ENCODE measurements at places on chromosomes 2 and 18.

GRCh38 chr2:85132834-85133637 is at the start of gene TCF7L1:
Gene TCF7L1 (plus strand): TSS chr2:85133392. CDS start chr2:85133685, 293 bp downstream.
- peak; percentile 88 for DNase-seq

- no peak for DNase-seq
Observed at GRCh38 chr2:195600778-195601177, 56.2 kb upstream of the SLC39A10 start.

- no peak for DNase-seq
Observed at GRCh38 chr2:101302016-101302415, 6.5 kb downstream of the RNF149 start.

GRCh38 chr2:218008060-218009040 is 5.6 kb upstream of the TNS1 start:
- no peak for DNase-seq

GRCh38 chr18:5890331-5891183 is 4.8 kb downstream of the TMEM200C start:
- DNase-seq = peak; percentile 62

DNA sequence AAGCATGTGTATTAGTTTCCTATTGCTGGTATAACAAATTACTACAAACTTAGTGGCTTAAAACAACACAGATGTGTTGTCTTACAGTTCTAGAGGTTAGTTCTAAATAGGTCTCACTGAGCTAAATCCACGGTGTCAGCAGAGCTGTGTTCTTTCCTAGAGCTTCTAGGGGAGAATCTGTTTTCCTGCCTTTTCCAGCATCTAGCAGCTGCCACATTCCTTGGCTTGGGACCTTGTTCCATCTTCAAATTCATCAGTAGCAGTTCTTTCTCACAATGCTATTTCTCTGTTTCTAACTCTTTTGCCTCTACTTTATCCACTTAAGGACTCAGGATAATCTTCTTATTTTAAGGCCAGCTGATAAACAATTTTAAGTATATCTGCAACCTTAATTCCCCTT is 32.2 kb upstream of the CREB1 start:
- no peak for DNase-seq

DNA sequence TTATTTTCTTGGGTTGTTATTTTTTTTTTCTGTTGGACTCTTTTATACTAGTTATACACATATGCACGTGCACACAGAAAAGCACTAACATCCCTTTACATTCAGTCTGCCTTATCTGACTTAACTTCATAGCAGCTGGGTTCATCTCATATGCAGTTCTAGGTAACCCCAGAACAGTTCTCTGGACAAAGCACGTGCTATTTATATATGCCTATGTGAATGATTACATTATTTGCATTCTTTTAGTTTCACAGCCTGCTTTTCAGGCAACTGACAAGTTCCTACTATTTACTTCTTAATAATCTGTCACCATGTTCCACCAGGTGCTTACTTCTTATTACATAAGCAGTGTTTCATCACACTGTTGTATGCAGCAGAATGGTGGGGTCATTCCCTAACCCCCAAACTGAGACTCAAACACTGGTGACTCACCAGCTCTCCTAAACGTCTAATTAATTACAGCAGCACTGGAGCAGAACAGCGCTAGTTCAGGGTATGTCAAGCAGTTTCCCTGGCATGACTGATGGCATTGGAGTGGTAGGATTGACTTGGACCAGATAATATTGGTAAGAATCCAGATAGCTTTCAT is 372.8 kb downstream of the CLIP4 start:
- DNase-seq = no peak

DNA sequence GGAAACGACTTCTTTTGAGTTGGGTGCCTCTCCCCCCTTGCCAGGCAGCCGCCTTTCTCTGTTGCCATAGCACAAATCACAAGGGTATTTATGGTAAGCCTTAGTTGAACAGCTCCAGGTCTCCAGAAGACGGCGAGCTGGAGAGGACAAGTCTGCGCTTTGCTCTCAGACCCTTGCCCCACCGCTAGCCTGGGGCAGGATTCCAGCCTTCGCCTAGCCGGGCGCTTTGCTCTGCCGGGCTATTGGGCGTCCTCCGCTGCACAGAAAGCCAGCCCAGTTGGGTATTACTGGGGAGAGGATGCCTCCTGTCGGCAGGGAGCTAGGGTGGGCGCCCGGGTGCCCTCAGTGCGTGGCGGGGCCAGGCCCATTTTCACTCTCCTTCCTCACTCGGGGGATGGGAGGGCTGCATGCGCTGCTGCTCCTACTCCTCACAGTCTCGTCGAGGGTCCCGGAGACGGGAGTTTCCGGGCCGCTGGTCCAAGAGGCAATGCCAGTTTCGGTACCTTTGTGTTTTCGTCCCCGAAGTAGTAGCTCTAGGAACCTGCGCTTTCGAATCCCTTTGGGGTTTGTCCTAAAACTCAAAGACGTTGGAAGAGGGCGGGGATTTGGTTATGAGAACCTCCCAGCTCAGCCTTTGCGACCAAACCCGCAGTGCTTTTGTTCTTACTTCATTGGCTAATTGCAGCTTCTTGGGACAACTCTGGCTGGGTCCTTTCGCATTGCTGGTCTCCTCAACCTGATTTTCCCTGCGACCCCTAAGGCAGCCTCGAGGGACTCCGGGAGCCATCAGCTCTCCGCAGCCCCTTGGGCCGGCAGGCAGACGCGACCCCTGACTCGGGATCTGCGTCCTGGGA is 3.6 kb upstream of the DLX2 start:
- DNase-seq = no peak

- no peak for DNase-seq
Observed at GRCh38 chr2:216222650-216223352, 113.7 kb downstream of the XRCC5 start.

DNA sequence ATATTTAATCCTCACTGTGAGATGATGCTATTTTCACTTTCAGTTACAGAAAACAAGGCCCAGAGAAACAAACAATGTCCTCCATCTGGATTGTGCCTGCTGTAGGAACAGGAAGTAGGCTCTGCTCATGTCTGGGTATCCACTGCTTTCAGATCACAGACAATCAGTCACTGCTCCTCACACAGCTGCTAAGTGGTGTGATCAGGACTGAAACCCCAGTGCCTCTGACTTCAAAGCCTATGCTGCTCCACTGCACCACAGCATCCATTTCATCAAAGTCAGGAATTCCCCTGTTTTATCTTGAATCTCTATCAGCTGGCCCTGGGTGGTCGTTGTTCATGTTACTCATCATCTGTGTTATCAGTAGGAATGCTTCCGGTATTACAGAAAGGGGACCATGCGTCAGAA is 303.8 kb upstream of the TRIB2 start:
- no peak for DNase-seq

- no peak for DNase-seq
Observed at GRCh38 chr2:205687641-205687956, 5.3 kb downstream of the NRP2 start.

- no peak for DNase-seq
Observed at GRCh38 chr2:66547887-66548286, 113.0 kb downstream of the MEIS1 start.

GRCh38 chr2:210268281-210268680 is 43.0 kb upstream of the ACADL start:
- DNase-seq = no peak

GRCh38 chr2:235494716-235495372 is 1.0 kb downstream of the AGAP1 start:
- peak; percentile 64 for DNase-seq

DNA sequence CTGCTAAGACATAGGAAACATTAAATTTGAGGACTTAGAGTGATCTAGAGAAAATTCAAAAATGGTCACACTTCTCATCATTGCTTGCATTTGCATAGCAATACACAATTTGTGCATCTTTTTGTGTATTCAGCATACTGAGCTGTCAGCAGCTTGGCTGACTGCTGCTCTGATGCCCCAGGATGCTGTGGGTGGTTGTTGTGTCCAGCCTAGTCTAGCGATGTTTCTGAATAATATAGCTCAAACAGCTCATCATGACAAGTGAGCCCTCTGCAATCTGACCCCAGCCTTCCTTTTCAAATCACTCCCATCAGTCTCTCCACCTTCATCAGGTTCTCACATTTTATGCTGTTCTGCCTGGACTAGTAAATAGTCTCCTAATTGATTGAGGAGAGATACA is 483.7 kb upstream of the SPHKAP start:
- DNase-seq = no peak

GRCh38 chr2:195410074-195410671 is 246.9 kb upstream of the SLC39A10 start:
- no peak for DNase-seq

GRCh38 chr2:71157124-71157793 is 26.8 kb downstream of the MPHOSPH10 start:
- peak; percentile 52 for DNase-seq

DNA sequence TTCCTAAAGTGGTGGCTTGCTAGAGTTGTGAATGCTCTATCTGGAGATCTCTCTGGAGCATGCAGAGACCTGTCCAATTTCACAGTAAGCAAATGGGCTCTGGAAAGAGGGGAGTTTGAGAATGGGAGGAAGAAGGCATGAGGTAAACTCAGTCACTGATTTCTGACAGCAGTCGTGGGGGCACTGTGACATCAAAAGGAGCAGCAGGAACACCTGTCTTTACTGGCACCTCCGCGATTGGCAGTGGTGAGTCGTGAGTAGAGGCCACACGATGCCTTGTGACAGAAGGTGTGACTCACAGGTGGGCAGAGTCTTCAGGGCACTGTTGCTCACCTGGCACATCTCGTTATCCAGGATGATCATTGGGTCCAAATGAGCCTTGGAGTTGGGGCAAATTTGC is 38.8 kb upstream of the CAVIN2 start:
- DNase-seq = no peak

DNA sequence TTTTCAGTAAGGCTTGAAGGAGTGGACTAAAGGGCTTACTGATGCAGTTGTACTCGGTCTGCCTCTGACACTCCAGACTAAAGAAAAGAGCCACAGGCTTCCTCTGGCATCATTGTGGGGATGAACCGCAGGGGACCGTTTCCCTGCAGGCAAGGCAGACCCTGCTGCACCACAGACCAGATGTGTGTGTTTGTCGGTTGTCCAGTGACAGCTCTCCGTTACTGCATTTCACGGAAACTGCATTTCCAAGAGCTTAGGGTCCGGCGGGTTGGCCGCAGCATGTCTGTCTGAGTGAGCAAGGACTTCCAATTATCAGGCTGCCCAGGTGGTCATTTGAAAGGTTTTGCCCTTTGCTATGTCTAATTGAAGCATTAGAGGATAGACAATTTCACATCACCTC is 98.1 kb downstream of the FAM210A start:
- no peak for DNase-seq

DNA sequence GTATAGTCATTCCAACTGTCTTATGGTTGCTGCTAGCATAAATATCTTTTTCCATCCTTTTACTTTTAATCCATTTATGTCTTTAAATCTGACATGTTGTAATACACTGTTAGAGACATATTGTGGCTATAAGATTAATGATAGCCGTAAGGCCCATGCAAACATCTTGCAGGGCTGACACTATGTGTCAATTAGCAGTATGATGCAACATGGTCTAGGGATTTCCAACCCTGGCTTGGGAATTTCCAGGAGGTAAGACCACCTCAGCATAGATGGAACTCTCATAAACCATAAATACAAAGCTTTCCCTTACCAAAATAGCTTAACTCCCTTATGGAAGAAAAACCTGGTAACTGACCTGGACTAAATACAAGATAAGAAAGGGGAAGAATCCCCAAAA is 16.5 kb downstream of the SCLY start:
- DNase-seq = no peak

DNA sequence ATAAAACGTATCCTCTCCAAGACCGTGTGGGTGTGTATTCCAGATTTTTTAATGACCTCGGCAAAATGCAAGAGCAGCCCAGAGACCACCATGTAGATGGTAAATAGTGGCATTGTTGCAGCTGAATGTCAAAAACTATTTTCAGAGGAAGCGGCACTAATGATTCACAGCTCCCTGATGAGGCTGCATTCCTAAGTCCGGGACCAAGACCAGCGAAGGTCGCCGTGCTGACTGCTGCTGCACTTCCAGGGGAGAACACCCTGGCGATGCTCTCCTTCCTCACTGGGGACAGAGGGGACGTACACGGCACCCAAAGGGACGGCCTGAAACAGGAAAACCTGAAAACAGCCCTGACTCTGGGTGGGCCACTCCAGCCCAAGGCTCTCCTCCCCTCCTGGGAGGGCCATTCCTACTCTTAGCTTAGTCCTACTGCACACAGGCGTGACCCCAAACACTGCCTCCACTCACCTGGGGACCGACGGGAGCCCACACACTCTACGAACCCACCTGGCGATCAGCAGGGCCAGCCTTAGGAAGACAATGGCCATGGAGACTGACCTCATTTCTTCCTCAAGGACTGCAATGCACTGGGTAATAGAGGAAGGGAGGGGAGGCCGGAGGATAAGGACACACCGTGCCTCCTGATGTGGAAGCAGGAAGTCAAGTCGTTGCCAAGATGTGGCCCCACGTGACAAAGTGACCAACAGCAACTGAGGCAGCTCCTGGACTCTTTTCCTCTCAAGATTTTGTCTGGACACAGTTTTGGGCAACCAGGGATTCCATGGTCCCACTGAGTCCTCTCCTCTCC is 82.8 kb downstream of the ZNF516 start:
- DNase-seq = no peak

DNA sequence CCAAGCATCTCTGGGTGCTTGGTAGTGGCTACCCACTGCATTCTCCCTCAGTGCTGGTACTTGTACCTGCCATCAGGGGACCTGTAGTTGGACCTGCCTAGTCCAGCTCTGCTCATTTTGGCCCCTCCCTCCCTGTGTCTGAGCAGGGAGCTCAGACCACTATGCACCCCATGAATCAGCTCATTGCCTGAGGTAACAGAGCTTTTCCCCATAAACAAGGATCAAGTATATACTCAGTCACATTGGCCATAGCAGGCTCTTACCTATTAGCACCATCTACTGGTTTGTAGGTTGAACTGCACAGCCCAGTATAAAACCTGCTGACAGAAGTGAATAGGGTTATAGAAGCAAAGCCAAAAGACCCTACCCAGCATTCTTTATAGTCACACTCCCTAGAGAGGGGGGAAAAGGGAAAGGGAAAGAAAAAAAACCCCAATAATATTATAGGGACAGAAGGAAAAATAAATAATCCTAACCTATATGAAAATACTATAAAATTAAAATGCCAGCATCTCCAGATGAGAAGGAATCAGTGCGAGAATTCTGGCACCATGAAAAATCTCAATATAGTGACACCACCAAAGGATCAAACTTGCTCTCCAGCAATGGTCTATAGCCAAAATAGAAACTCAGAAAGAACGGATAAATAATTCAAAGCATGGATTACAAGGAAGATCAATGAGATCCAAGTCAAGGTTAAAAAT is 6.9 kb upstream of the FLACC1 start:
- DNase-seq = no peak

DNA sequence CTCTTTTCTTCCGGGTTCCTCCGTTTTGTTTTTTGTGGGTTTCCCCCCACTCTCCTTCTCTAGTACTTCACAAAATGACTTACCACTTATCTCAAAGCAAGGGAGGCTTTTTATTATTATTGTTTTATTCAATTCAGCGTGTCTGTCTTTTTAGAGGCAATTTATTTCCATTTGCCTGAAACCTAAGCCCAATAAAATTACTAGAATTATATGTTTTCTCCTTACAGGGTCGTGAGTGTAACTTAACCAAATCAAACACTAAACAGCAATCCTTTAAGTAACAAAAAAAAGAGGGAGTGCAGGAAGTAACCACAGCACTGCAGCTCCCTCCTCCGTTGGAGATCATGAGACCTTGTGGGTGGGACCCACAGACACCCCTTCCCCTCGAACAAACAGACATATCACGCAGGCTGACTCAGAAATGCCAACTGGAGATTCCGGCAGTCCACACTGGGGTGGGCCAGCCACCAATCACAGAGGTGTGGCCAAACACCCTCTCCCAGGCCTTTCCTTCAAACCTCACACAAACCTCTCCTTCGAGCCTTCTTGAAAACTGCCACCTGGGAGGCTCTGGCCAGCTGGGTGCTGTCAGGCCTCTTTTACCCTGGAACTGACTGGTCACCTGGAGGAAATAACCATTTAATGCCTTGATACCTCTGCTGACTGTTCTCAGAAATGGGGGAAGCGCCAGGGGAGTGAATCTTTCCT is 207.1 kb upstream of the SMAD2 start:
- no peak for DNase-seq

All from lower lobe of right lung (tissue), 2 donors.